ENCODE measurements at places on chromosomes 2 and 18.
A peak's percentile ranks its signal among the peaks of the same experiment; 100 is the strongest.

DNA sequence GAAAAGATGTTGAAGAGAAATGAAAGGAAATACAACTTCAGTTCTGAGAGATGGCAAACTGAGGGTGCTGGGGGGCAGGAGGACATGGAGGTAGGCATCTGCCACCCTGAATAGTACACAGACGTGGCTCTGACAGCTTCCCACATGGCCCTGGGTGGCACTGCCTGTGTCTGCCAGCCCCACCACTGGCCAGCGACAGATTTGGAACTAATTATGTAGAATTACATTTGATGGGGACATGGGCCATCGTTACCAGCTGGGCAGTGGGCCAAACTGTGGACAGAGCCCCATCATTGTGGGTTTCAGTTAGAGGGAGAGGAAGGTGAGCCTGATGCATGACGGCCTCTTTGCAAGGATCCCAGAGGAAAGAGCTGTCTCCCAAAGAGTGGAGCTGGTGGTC, 216.0 kb upstream of the HAAO start:
- DNase-seq, result no peak

DNA sequence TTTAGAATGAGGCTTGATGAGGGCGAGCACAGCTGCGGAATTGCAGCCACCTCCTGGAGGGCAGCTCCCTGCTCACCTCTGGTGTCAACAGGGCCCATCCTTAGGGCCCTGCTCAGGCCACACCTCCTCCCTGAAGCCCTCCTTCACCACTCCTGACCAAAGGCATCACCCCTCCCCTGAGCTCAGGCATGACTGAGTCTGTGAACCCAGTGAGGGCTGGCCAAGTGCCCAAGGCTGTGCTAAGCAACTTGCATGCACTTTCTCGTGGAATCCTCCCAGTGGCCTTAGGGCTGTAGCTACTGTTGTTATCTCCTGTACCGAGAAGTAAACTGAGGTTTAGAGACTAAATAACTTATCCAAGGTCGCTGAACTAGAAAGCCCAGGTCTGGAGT, 101.7 kb downstream of the KLHL29 start:
- no peak for DNase-seq

DNA sequence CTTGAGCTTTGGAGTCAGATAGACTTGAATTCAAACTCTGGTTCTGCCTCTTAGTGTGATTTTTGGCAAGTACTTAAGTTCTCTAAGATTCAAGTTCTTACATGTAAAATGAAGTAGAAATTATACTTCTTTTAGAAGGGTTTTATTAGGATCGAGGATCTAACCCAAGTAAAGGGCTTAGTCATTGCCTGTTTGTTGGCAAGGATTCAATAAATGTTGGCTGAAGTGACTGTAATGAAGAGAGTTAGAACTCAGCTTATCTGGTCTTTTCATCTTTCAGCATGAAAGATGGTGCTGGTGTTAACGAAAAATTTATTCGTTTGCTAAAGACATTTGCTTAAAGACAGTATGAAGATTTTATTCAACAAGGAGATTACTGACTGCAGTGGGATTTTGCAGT, 315.9 kb upstream of the THUMPD2 start:
- DNase-seq, result no peak

- no peak for DNase-seq
These were observed 107.6 kb downstream of the RAPGEF4 start for GRCh38 chr2:172843266-172843582.

GRCh38 chr2:207478572-207478971, 51.2 kb upstream of the CREB1 start:
- DNase-seq, result no peak

GRCh38 chr2:232338759-232339106, 39.8 kb upstream of the ALPP start:
- peak; percentile 30 for DNase-seq

GRCh38 chr2:18404708-18405107, 155.7 kb downstream of the RDH14 start:
- DNase-seq, result no peak

DNA sequence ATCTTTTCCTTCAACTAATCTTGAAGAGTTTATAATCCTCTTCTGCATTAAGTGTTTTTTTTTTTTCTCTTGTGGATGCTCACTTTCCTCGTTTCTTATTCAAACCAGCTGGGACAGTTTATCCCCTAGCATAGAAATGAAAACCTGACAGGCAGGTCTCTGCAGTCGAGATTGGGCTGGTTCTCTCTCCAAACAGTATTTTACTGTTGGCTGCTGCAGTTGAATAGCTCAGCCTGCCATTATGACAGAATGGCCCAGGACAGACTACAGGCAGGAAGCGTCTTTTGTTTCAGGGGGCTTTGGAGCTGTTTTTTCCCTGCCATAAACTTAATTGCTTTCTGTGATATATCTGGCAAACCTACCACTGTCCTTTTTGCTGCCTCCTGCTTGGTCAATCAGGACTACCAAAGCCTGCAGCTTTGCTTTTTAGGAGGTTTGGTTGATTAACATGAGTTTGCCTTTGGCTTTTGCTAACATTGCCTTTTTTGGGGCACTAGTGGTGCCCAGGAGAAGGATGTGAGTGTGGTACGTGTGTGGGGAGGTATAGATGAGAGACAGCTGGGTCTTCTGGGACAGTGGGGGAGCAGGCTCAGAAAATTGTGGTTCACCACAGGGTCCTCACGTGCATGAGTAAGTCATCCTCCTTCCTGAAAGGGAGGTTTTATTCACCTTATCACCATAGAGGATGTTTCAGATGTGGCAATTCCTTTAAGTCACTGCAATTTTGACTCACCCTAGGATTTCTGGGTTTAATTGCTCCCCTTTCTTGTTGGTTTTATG, 128.7 kb downstream of the LYPD6B start:
- peak; percentile 50 for DNase-seq

GRCh38 chr2:207791579-207792243, 22.0 kb upstream of the FZD5 start:
- DNase-seq, result no peak

DNA sequence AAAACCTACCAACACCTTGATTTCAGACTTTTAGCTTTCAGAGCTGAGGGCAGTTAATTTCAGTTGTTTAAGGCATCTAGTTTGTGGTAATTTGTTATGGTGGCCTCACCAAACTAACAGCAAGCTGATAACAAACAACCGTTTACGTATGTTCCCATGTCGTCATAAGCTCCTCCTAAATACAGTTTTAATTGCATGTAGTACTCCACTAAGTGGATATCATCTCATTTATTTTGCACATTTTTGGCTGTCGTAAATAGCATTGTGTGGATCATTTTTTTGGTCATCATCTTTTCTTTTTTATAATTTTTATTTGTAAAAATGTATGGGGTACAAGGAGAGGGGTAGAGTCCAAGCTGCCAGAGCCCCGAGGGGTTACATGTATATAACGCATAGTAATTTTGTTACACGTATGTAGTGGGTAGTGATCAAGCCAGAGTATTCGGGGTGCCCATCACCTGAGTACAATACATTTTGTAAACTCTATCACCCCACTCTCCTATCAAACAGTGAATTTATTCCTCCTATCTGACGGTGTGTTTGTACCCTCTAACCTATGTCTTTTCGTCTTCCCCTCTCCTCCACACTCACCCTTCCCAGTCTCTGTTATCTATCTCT, 89.2 kb upstream of the MYCN start:
- DNase-seq, result no peak

GRCh38 chr2:132607426-132608090, 62.4 kb downstream of the LYPD1 start:
- DNase-seq, result no peak

- DNase-seq, result no peak
These were observed 29.3 kb downstream of the RDH14 start for GRCh38 chr2:18531194-18531593.

GRCh38 chr2:42903821-42904575, 111.6 kb upstream of the HAAO start:
- no peak for DNase-seq

DNA sequence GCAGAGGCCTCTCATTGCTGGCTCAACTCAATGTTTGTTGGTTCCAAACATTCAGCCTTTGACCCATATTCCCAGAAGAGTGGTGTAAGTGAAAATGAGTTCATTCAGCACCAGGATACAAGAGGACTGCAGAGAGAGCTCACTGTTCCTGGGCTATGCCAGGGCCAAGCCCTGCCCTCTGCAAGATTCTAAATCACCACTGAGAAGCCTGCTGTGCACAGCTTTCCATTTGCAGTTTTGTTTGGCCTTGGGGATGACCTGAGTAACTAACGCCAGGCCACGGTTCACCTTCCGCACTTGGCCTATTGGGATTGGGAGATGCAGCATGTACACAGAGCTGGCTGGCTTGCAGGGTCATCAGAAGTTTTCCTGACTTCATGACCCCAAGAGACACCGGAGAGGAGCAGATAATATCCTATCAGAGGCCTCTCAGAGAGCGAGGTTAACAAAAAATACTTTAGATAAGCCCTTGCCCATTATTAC, 12.6 kb downstream of the GKN1 start:
- no peak for DNase-seq

DNA sequence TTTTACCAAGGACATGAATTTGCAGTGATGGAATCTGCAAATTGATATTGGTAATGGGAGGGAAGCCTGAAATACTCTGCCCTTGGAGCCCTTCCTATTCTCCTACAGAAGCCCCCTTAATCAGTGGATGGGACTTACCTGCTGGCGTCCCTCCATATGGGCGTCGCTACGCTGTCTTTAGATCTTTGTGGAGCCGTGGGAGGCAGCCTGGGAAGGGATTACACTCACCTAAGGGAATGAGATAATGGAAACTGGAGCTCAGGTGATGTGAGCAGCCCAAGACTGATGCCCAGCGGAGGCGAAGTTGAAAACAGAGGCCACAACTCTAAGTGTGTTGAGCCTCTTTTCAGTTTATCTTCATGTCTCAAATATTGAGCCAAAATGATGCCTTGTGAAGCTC, 306.6 kb downstream of the MYCN start:
- no peak for DNase-seq

DNA sequence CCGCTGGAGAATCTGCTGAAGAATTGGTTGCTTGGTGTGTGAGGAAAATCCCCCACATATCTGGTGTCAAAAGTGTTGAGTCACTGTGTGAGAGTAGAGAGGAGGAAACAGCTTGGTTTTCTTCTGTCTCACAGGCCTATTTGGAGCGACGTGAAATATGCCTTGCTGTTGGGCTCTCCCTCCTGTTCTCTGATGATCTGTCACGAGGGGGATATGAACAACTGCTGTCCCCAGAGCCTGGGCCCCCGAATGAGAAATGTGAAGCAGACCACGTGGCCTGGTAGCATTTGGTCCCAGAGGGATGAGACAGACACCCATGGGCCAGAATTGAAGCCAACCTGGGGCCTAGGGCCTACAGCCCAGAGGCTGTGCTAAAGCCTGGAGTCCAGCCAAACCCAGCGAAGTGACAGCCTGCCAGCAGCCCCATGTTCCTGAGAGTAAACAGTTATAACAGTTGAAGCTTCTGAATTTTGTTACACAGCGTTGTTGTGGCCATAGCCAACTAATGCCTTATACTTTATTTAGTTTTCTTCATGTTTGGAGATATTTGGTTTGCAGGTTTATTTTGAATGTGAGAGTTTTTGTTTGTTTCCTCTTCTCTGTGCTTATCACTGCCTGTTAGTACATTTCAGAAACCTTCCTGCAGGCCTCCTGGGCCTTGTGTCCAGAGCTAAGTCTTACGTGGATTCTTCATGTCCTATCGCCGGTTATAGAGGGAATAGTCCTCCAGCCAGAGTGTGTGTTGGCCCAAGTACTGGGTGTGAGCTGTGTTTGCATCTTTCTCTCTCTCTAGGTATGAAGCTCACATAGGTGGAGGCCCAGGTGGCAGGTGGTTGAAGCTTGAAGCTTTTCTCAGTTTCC, 18.7 kb upstream of the COLEC12 start:
- DNase-seq, result no peak

GRCh38 chr2:27261926-27262298, 935 bp downstream of the SLC30A3 start:
- no peak for DNase-seq

- DNase-seq, result no peak
These were observed 37.3 kb downstream of the EMX1 start for GRCh38 chr2:72954376-72955227.

DNA sequence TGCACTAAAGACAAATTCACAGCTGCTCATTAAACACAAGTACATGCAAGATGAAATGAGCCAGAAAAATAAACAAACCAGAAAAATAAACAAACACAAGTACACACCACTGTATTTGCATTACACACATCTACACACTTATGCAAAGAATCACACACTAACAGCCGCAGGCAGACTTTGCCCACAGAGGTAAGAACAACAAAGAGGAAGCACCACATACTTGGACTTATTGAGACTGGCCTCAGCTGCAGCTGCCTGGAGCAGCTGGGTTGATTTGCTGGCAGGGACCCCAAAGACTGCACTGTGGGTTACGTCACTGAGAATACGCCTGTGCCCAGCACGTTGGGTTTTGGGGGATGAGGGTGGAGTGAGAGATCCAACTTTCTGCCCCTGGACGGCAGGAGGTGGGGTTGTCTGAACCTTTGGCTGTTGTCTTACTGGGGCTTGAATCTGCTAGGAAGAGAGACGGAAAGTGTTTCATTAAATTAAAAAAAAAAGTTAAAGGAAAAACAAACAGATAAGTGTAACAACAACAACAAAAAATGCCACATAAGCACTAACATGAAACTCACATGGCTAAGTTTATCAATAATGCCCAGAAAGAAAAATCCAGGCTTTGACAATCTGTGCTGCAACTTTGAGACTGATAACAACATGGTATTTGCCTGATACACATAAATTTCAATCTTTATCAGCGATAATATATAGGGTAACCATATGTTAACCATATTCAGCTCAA, 71.9 kb upstream of the NFU1 start:
- DNase-seq, result no peak

GRCh38 chr18:6001867-6002266, 106.5 kb upstream of the TMEM200C start:
- DNase-seq, result no peak

DNA sequence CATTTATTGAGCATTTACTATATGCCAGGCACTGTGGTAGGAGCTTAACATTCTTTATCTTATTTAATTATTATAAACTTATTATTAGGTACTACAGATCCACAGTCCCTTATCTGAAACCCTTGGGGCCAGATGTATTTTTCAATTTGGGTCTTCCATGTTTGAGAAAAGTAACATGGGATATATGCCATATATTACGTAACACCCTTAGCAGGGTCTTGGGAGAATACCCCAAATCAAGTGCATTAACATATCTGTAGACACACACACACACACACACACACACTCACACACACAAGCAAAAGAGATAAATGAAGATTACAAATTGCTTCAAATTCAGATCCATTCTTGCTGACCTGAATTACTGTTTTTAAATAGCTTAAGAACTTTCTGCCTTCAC, 13.7 kb downstream of the NTSR2 start:
- no peak for DNase-seq

- no peak for DNase-seq
These were observed 30.2 kb downstream of the GAREM1 start for GRCh38 chr18:32440518-32440917.

- DNase-seq, result no peak
These were observed 30.0 kb upstream of the RAB1A start for GRCh38 chr2:65159906-65160305.

DNA sequence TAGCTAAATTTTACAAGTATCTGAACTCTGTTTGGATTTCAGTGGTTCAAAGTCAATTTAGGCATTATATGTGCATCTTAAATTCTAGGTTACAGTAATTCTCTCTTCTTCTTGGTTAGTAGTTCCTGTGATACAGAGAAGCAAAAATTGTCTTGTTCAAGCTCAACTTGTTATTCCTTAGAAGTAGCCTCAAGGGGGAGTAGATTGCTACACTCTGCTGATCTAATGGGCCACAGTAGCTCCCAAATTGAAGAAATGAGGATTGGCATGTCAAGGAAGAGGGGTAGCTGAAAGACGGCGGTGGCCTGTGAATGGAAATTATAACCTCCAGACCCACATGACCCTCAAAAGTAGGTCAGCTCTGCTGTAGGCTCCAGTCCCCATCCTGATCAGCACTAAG, 334.7 kb downstream of the HRH4 start:
- DNase-seq, result no peak

GRCh38 chr2:72211777-72212485, 64.3 kb upstream of the CYP26B1 start:
- DNase-seq, result no peak
